Posterior vena cava (tissue), 2 donors: ENCODE measurements at places on chromosomes 7 and 10. TPM values are rescaled to one million over a fixed set of nuclear protein-coding genes. Genes with fewer than 3 reads are reported as not detected.

NRP1 gene
- 123 TPM for total RNA-seq

ECHDC3 gene
- 8.1 TPM for total RNA-seq

CPA2 gene
- not detected for total RNA-seq

PTPRZ1 gene
- 2.0 TPM for total RNA-seq

LIPF gene
- not detected for total RNA-seq

FRAT1 gene
- 4.2 TPM for total RNA-seq

CRCP gene
- total RNA-seq = 28.3 TPM

ABCB4 gene
- total RNA-seq = 1.9 TPM

FAM13C gene
- total RNA-seq = 7.3 TPM

CREB5 gene
- total RNA-seq = 21.9 TPM

CLDN3 gene
- not detected for total RNA-seq

TMEM213 gene
- not detected for total RNA-seq

CLDN15 gene
- total RNA-seq = 4.9 TPM
